H7 (cell line): ENCODE measurements at places on chromosomes 12 and 14. TPM values are rescaled to one million over a fixed set of nuclear protein-coding genes. Genes with fewer than 3 reads are reported as not detected.

The AKAP3 gene
- total RNA-seq, result 1.5 and 1.9 TPM in 2 replicates

The EFS gene
- total RNA-seq, result 23.1 and 24.0 TPM in 2 replicates

The GLS2 gene
- total RNA-seq, result 2.2 and 5.5 TPM in 2 replicates

GRCh38 chr12:23139026-23139425, 514.1 kb downstream of the ETNK1 start:
- DNase-seq, result no peak

GRCh38 chr14:29576927-29577326, 350.7 kb downstream of the PRKD1 start:
- no peak for DNase-seq

DNA sequence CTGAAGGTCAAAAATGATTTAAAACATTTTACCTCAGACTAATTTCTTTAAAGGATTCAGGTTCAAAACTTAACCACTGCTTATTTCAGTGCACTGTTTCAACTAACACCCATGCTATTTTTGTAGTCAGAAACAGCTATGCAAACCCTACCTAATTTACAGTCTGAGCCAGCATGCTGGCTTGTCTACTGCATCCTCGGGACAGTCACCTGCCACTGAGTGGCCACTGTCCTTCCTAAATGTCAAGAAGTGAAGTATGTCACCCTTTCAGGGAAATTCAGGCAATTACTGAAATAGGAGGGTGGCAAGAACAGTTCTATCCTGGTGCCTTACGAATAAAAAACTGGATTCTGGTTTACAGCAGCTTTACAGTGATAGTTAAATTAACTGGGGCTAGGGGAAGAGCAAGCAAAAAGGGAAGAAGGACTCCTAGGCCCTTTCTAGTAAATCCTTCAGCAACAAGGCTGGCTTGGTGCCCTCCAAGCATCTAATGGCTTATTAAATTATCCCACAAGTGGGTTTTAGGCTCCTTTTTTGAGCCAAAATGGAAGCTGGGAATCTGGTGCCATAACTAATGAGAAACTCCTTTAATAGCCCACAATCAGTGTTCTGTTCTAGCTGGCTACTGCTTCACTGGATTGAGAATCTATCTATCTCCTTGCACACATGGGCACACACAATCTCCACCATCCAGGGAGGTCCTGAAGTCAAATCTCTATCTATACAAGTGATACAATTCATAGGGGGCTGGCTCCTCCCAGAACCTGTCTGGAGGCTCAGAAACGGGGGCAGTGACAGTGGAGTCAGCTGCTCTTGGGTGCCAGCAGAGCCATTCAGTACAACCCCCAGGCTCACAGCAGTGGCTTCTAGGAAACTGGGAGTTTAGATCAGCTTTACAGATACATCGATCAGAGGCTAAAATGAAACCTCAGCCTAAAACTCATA, 43.4 kb downstream of the SH2B3 start:
- DNase-seq, result no peak

The CCDC91 gene
- total RNA-seq, result 9.5 and 11.5 TPM in 2 replicates

The C3AR1 gene
- total RNA-seq, result not detected in 2 replicates

GRCh38 chr14:101361451-101362433, 199.6 kb upstream of the DIO3 start:
- DNase-seq, result no peak

DNA sequence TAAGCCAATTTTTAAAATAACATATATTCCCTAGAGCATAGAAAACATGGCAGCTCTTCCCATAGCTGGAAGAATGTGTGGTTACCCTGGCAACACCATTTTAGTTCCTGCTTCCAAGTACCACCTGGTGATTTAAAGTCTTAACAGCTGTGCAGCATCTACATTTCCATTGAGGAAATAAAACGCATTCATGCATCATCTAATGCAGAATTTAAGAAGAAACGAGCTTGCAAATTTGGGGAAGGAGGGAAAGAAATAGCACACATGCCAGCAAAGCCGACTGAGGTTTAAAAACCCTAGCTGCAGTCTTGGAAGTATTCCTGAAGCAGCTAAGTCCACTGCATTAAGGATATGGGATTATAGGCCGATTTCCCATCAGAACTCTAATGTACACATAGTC, 22.8 kb upstream of the SLC38A2 start:
- DNase-seq, result no peak

DNA sequence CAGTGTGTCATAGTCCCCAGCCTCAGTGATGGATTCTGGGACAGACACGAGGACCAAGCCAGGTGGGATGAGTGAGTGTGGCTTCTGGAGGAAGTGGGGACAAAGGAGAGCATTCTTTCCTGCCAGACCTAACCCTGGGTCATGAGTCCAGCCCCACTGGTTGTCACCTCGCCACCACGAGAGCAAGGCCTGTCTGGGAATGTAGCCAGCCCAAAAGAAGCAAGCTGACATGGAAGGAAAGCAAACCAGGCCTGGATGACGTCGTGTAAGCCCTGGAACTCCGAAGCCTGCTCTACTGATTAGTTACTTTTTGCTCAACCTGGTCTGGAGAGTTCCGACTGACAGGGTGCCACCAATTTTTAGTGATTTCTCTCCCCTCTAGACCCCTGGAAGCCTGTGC, 105.9 kb downstream of the SINHCAF start:
- DNase-seq, result no peak

GRCh38 chr12:56224954-56225353, 812 bp downstream of the NABP2 start:
- peak; percentile 61 for DNase-seq

The PGF gene
- 4.6 and 6.9 TPM in 2 replicates for total RNA-seq

The TOX4 gene
- total RNA-seq, result 23.5 and 30.5 TPM in 2 replicates

GRCh38 chr12:115871714-115872113, 405.8 kb downstream of the MED13L start:
- DNase-seq, result peak; percentile 71

GRCh38 chr12:130418251-130418650, 80.6 kb downstream of the PIWIL1 start:
- DNase-seq, result no peak

DNA sequence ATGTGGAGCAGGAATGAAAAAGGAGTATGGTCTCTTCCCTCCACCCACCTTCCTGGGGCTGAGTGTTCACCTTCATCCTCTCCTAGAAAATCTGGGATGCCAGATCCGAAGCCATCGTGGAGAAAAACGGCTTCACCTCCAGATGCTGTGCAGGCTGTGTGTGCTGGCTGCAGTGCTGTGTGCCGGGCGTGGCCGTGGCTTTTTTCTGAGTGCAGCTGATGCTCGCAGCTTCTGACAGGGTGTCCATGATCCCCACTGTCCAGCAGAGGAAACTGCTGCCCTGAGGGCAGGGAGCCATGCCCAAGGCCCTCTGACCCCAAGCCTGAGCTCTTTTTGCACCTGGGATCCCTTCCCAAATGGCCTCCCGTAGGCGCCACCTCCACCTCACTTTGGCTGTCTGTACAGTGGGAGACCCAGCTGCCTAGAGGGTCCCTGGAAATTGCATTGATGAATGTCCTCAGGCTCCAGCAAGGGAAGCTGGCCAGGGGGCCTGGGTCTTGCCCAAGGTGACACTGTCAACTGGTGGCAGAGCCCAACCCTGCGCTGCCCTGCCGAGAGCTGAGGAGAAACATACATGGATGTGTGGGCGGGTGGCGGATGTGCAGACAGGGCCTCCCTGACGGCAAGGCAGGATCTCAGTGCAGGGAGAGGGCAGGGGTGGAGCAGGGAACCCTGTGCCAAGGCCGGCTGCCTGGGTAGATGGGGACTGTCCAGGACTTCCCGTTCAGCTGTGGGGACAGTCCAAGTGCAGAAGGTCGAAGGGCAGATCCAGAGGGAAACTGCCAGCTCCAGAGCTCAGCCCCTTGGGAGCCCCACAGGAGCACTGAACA, 53.3 kb downstream of the BEGAIN start:
- DNase-seq, result peak; percentile 34

DNA sequence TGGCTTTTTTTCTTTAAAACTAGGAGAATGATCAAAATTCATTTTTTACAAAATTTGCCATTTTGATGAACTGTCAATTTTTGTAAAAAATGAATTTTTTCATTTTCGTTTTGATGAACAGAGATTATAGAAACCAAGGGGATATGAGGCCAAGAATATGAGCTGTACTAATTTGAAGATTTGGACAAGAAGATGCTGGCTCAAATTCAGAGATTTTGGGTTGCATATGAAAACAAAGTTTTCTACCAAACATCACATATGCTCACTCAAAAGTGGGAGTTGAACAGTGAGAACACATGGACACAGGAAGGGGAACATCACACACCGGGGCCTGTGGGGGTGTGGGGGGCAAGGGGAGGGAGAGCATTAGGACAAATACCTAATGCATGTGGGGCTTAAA, 230.7 kb downstream of the SNAPC1 start:
- no peak for DNase-seq

The NELL2 gene
- 35.7 and 38.8 TPM in 2 replicates for total RNA-seq

The TMEM132C gene
- total RNA-seq, result 0.14 and 0.22 TPM in 2 replicates

DNA sequence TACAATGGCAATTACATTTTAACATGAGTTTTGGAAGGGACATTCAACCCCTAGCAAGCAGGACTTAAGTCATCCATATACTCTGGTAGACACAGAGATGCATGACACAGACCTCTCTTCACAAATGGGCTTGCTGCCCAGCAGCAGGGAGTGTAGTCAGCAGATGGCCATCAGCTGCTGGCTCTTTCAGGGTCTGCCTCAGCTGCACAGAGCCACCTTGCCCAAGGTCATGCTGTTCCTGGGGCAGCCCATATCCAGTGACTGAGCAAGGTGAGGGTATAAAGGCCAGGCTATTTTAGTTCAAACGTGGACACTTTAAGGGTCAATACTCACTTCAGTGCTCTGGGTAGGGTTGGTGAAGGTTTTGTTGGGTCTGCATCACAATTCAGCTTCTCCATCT, 58.3 kb upstream of the JDP2 start:
- no peak for DNase-seq

The LMNTD1 gene
- total RNA-seq, result 2.8 TPM in 1 of 2 replicates, not detected in the other

GRCh38 chr12:75526655-75527511, 15.5 kb upstream of the KRR1 start:
- peak; percentile 12 for DNase-seq

GRCh38 chr12:123655420-123655819, 15.5 kb upstream of the TCTN2 start:
- no peak for DNase-seq

- no peak for DNase-seq
Observed at GRCh38 chr14:57737598-57737997, 128.3 kb downstream of the SLC35F4 start.

- no peak for DNase-seq
Observed at GRCh38 chr12:25675808-25676207, 122.7 kb upstream of the LMNTD1 start.

DNA sequence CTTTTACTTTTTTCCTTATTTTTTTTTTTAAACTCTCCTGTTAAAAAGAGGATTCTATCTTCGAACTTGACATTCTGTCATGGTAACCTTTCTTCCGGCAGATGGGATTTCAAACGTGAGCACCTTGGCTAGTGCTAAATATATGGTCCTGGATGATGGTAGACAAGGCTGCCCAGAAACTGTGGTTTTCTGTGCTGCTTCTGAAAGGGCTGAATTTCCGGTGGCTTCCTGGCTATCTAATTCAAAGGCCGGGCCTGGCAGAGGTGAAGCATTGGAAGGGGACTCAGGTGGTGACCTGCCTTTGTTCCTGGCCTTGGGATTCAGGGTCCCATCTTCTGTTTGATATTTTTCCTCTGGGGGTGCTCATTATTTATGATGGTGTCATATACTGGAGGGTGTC, 118.6 kb upstream of the MYL2 start:
- no peak for DNase-seq

GRCh38 chr12:89827592-89827991, 119.0 kb upstream of the ATP2B1 start:
- DNase-seq, result no peak

DNA sequence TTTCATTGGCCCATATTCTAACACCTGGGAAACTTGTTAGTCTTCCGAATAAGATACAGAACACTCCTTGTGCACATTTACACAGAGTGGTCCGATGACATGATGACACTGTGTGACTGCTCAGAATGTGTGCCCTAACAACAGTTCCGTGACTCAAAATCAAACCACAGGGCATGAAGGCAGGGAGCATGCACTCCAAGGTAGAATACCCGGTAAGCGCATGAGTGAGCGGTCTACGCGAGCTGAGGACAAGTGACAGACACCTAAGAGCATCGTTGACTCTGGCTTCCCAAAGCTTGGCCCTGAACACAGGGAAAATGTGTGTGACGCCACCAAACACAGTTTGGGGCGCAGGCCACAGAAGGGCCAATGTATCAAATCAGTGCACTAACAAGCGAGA, 18.6 kb downstream of the CLIP1 start:
- DNase-seq, result no peak

GRCh38 chr12:122124370-122124769, 45.8 kb downstream of the MLXIP start:
- DNase-seq, result peak; percentile 28

The DEGS2 gene
- not detected in 2 replicates for total RNA-seq

The ACOT4 gene
- 0.70 and 0.80 TPM in 2 replicates for total RNA-seq

The DNAAF2 gene
- 28.2 and 28.9 TPM in 2 replicates for total RNA-seq

DNA sequence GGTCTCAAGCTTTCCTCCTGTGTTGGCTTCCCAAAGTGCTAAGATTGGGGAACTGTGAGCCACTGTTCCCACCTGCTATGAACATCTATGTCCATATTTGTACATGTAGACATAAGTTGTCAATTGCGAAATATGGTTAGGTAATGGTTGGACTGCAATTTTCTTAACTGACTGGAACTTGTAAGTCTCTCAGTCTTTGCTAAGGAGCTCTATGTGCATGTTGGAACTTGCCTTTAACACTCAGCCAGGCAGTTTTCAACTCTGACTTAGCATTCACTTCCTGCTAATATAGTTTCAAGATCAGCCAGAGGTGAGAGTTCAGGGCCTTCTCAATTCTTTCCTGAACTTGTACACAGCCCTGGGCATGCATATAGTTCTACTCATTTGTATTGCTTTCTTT, 44.5 kb upstream of the EEA1 start:
- DNase-seq, result no peak

GRCh38 chr12:117067016-117067415, 32.2 kb downstream of the TESC start:
- no peak for DNase-seq

- peak; percentile 71 for DNase-seq
Observed at GRCh38 chr14:88189417-88190191, 133.5 kb downstream of the KCNK10 start.

The PRR4 gene
- total RNA-seq, result 0.78 and 2.1 TPM in 2 replicates

DNA sequence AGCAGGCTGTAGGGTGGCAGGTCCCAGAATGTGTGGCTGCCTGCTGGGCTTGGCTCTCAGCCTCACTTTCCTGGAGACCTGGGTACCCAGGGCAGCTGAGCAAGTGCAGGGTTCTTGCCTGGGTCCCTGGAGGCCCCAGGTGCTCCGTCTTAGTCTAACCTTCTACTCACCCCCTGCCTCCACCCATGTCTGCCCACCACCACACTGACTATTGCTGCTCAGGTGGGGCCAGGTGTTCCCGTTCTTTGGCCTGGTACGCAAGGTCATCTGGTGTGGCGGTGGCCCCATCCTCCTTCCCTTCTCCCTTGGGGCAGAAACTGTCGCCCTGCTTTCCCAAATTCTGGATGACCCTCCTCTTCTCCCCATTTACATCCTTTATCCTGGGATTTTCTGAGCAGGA, 319.9 kb downstream of the TMEM121 start:
- no peak for DNase-seq

The CLMN gene
- 4.5 and 10.5 TPM in 2 replicates for total RNA-seq

The SYT1 gene
- 11.7 and 16.9 TPM in 2 replicates for total RNA-seq

DNA sequence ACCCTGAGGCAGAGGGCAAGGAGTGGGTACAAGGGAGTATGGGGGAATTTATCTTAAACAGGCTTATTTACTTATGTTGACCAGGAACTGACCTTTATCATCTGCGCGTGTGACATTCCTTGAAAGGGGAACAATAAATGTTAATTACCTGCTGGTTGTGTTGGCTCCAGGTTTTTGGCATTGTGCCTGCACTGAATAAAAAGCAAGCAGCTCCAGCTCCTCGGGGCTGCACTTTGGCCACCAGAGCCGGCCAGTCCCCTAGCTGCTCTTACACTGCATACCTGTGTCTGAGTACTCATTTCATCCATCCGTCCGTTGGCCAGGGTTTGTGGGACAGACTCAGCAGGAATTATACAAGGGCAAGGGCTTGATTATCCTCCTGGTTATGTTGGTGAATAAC, 68.8 kb upstream of the GTF2A1 start:
- DNase-seq, result no peak
